Activated gamma-delta T cell treated with anti-CD3 and anti-CD28 coated beads, Interleukin-2, amount 50 U/mL, for 16 hours (primary cell): ENCODE measurements at places on chromosomes 1 and 21.

DNA sequence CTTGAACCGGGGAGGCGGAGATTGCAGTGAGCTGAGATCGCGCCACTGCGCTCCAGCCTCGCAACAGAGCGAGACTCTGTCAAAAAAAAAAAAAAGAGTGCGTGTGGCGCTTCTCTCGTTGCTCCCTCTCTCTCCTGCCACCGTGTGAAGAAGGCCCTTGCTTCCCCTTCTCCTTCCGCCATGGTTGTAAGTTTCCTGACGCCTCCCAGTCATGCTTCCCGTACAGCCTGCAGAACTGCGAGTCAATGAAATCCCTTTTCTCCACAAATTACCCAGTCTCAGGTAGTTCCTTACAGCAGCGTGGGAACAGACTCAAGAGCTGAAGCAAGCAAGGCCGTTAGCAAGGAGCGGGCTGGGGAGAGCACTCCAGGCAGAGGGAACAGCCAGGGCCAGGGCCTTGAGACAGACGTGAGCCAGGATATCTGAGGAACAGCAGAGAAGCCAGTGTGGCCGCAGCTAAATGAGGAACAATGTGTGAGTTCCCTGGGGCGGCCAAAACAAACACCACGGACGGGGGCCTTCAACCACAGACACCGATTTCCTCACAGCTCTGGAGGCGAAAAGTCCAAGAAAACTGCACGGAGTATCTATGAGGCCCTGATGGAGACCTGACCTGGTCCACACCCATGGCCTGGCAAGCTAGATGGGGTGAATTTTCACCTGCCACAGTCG lies 54.2 kb upstream of the ETS2 start:
- no peak for DNase-seq

- no peak for DNase-seq
These were observed 36.8 kb downstream of the UBE2U start for GRCh38 chr1:64240206-64240605.

DNA sequence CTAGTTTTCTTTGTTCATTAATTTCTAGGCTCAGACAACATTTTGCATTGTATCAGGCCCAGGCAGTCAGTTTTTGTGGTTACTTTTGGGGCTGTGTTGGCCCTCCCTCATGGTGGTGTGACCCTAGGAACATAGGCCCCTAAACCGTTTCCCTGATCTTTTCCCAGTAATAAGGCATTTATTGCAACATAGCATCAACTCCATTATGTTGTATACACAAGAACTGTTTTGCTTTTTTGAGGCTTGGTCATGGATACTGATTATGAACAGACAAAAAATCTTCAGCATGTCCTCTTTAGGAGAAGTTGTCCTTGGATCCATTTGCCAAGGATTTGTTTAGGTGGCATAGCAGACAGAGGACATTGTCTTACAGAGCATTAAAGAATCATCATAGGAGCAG lies 10.3 kb downstream of the B3GALT2 start:
- DNase-seq, result no peak

GRCh38 chr1:87826681-87827251 lies 498.1 kb downstream of the LMO4 start:
- no peak for DNase-seq

DNA sequence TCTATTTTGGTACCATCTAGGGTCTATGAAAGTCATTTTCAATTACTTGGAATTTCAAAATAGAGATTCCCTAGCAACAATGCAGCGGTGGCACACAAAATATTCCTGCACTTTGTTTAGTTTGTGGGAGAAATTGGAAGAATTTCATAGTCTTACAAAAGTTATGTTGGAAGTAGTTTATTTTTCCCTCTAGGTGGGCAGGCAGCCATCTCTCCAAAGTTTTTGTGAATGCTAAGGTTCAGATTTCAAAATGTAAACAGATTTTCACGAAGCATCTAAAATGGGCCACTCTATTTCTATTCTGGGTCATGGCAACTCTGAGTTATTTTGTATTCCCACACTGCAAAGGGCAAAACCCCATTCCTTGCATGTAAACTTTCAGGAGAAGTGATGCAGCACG lies 8.0 kb downstream of the SMCP start:
- no peak for DNase-seq

DNA sequence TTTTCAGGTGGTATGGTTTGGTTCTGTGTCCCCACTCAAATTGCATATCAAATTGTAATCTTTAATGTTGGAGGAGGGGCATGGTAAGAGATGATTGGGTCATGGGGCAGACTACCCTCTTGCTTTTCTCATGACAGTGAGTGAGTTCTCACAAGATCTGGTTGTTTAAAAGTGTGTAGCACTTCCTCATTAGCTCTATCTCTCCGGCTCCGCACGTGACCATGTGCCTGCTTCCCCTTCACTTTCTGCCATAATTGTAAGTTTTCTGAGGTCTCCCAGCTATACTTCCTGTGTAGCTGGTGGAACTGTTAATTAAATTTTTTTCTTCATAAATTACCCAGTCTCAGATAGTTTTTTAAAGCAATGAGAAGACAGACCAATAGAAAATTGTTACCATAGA lies 843.2 kb downstream of the AMY1C start:
- no peak for DNase-seq

- no peak for DNase-seq
These were observed 2.8 kb upstream of the ZBTB7B start for GRCh38 chr1:154999571-155000410.

DNA sequence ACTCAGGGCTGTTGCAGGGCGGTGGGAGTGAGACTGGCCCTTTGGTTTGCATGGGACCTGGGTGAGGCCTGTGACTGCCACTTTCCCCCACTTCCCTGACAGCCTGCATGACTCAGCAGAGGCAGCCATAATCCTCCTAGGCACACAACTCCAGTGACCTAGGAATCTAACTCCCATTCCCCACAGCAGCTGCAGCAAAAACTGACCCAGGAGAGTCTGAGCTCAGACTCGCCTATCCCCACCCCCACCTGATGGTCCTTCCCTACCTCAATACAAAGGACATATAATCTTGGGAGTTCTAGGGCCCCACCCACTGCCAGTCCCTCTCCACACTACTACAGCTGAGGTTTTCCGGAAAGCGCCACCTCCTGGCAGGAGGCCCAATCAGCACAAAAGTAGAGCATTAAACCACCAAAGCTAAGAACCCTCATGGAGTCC lies 26.7 kb downstream of the NDC1 start:
- DNase-seq, result no peak

DNA sequence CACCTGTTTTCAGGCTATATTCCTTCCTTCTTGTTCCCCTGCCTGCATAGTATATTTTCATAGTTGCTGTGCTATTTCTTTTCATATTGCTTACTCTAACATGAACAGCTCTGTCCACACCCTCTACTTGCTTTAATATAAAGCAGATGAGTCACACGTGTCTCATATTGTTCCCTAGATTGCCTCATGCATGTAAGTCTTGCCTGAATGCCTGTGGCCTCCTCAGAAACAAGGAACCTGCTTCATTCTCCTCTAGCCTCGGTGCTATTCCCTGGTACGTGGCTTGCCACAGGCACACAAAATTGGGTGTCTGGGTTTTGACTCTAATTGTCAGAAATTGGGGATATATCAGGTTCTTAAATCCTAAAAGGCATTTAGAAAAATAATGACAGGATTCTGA lies 16.5 kb upstream of the PKP1 start:
- DNase-seq, result no peak

DNA sequence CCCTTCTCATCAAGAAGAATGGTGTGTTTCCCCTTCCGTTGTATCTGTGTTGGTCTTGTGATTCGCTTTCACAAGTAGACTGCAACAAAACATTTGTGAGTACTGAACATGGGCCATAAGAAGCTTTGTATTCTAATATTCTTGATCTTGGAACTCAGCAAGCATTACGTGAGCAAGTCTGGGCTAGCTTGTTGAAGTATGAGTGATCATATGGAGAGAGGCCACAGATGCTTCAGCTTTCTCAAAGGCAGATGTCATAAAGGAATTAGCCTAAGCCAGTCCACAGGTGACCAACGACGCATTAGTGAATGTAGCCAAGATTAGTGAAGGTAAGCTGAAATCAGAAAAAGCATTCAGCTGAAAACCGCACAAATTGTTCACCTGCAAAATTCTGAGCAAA lies 609.6 kb upstream of the NEGR1 start:
- DNase-seq, result no peak

DNA sequence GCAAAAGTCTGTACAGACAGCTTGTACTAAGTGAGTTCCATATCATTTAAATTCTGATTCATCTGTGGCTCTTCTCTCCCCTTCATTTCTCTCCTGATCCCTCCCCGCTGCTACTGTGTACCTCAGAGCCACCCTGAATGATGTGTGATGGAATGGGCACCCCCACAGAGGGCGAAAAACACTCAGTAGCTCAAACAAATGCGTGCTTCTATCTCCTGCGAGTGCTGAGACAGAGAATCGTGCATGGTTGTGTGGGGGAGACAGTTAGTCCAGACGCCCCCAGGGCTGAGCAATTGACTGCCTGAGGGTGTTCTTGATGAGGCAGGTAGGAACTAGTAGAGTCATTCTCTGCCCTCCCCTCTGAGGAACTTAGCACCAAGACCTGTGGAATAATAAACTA lies 269.8 kb downstream of the ZNF648 start:
- no peak for DNase-seq

- DNase-seq, result no peak
These were observed 8.1 kb upstream of the PRELP start for GRCh38 chr1:203467550-203467921.

DNA sequence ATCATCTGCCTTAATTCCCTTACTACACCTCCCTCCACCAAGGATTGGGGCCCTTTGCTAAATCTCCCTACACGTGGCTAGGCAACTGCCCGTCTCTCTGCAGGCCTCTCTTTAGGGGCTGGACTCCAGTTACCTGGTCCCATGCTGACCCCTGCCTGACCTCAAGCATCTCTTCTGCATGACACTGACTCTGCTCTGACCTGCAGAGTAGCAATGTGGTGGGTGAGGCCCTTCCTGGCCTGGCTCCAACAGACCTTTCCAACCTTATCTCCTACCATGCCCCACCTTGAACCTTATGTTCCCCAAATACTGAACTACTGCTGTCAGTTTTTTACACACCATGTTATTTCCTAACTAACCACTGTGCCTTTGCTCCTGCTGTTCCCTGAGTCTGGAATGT lies 45.9 kb upstream of the EPS15 start:
- DNase-seq, result no peak

DNA sequence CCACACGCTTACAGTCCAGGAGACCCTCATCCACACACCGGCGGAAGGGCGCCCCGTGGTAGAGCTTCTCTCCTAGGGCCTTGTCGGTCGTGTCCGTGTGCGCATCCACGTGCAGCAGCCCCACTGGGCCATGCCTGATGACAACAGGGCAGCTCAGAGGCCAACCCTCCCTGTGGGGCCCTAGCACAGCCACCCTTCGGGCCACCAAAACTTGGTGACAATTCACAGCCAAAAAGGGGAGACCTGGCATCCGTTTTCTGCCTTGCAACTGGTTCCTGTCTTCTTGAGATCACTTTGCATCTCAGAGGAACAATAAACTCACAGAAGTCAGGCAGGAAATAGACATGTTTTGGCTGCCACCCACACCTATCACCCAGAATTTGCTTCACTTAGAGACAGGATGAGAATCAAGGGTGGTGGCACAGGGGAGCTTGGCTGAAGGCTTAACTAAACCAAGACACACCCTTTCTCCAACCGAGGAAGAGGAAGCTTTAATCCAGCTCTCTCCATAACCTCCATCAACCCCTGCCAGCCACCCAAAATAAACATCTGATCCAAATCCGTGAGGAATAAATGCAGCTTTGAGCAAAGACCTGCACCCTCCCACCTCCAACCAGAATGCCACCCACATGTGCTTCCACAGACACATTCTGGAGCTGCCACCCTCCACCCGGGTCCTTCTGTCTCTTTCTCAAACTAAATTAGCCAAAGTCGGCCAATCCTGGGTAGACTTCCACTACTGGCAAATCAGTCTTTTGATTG lies 5.7 kb downstream of the AGMAT start:
- DNase-seq, result peak; percentile 8

GRCh38 chr1:18271336-18271735 lies 163.7 kb downstream of the IGSF21 start:
- no peak for DNase-seq
